ENCODE measurements at places on chromosomes 7 and 10.

DNA sequence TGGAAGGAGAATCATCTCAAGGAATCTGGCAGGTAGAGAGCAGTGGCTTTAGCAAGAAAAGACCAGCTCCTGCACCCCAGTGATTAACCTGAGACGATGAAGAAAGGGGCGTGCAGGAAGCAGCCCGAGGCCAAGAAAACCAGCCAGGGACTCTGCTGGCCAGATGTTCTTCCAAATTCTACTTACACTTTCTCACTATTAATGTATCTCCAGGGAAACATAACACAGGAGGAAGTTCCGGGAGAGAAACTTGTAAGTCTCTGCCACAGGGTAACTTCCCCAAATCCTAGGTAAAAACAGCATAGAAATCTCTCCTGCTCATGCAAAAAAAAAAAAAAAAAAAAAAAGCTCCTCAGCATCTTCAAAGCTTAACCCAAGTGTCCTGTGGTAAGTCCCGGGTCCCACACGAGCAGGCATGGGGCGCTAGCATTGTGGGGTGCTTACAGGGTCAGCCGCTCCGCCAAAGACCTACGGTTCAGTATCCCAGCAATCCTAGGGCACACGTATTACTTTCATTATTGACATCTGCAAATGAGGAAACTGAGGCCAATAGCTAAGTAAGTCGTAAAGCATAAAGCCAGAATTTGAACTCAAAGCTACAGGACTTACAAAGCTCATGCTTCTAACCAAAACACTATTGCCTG, 97.2 kb upstream of the GNA12 start:
- no peak for DNase-seq

GRCh38 chr10:92688927-92689662, 660 bp upstream of the HHEX start:
- no peak for DNase-seq

DNA sequence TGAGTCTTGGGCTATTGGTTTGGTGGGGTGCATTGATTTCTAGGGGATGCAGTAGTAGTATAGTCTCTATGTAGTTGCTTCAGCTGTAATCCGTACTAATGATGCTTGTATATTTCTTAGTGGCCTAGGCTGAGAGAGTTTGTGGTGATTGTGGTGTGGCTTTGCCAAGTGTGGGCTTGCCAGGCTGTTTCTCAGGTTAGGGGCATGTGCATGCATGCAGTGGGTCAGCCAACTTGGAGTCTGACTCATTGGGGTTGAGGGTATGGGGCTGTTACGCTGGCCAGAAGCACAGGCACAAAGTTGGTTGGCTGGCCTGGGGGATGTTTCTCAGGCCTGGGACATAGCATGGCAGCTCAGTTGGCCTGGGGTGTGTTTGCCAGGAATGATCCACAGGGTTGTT, 25.7 kb upstream of the PLA2G12B start:
- no peak for DNase-seq

DNA sequence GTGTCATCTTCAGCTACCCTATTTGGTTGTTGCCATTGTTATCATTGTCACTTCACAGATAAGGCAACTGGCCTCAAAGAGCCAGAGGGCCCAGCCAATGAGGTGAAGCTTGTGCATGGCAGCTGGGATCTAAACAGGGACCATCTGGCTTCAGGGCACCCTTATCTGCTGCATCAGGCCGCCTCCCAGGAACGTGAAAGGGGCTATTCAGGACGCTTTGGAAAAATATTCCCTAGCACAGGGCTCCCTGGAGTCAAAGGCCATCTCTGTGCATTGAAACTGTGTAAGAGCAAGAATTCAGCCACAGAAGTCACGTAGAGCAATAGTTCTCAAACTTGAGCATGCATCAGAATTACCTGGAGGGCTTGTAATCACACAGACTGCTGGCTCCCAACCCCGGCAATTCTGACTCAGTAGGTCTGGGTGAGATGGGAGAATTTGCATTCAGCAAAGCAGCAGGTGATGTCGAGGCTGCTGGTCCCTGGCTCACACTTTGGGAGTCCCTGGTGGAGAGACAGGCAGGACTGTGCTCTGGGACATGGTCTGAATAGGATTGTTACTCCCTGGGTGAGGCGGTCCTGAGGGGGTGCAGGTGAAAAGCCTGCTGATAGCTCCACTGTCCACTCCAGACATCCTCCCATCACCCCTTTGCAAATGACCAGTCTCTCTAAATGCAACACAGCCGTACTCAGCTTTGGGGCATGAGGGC, 21.5 kb upstream of the PLEKHA1 start:
- no peak for DNase-seq

GRCh38 chr7:152180587-152180986, 155.1 kb downstream of the GALNT11 start:
- no peak for DNase-seq

Measured in activated CD4-positive, CD25-positive, alpha-beta regulatory T cell (primary cell).